ENCODE measurements at places on chromosomes 3 and 15.
A peak's percentile ranks its signal among the peaks of the same experiment; 100 is the strongest.

- DNase-seq, result no peak
Observed at GRCh38 chr3:196634224-196634623, 5.3 kb upstream of the NRROS start.

GRCh38 chr3:124565013-124565412 is 165.2 kb upstream of the UMPS start:
- DNase-seq, result peak; percentile 44

- DNase-seq, result no peak
Observed at GRCh38 chr3:183259621-183260020, 6.6 kb downstream of the B3GNT5 start.

- DNase-seq, result no peak
Observed at GRCh38 chr15:39721893-39722292, 60.7 kb downstream of the FSIP1 start.

DNA sequence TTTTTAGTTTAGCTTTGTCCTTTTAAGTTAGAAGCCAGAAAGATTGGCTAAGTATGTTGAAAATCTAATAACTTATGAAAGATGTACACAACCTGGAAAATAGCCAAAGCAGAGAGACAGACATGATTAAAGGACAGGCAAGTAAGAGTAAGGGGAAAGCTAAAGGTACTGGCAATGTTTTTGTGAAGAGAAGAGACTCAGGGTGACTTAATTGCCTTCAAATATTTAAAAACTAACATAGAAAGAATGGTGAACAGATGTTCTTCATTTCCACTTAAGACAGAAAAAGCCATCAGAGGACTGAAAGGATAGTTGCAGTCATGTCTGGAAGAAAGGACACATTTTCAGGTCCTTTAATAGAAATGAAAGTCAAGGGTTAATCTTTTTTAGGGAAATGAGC is 68.8 kb downstream of the ZNF385D start:
- DNase-seq, result no peak

GRCh38 chr3:146513386-146514051 is 30.9 kb downstream of the PLSCR1 start:
- DNase-seq, result no peak

DNA sequence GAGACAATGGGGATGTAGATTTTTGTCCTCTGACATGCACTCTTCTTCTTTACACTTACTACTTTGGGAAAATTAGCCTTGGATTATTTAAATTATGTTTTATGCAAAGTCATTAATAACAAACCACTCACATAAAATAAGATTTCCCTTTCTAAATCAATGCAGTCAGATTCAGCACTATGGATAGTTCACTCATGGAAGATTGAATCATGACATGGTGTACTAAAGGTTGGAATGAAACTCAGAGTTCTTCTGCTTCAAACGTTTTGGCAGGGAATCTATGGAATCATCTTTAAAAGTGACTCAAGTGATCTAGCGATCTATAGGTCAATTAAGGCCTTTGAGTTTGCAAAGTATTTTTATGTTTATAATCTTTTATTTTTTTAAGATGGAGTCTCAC is 154.3 kb downstream of the KCNMB2 start:
- DNase-seq, result no peak

DNA sequence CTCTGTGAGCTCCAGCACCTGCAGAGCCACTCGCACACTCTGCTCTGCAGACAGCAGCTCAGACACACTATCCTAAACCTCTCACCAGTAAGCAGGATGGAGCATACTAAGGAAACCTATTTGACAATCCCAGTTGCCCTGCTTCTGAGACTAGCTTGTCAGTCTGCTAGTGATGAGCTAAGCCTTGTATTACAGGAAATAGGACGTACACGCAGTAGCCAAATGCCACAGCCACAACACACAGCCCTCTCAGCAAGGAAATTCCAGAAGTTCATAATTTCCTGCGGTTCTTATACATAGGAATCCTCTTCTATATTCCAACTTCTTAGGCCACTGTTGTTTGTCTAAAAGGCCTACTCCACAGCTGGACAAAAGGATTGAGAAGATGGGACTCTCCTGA is 74.5 kb downstream of the MYLK start:
- DNase-seq, result no peak

GRCh38 chr15:72781631-72782030 is 1.9 kb downstream of the ADPGK start:
- DNase-seq, result no peak

GRCh38 chr3:72595376-72595775 is 252.9 kb downstream of the SHQ1 start:
- no peak for DNase-seq

GRCh38 chr15:37764733-37765191 is 169.7 kb upstream of the TMCO5A start:
- DNase-seq, result no peak

- no peak for DNase-seq
Observed at GRCh38 chr3:53191836-53192480, 30.9 kb downstream of the PRKCD start.

DNA sequence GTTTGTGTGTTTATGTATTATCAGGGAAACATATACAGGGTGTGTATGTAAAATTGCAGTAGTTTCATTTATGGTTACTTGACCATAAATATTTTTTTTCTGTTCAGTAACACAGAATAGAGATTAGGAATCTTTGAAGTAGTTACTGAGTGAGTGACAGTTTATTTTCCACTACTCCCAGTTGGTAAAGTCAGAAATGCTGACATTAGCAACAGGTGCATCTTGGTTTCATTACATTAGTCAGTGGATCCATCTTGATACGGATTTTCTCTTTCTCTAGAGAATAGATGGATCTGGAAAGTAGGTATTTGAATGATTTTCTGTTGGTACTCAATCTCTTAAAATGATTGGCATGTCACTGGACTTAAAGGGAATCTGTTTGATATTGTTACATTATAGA is 6.0 kb downstream of the UBE2E2 start:
- no peak for DNase-seq

GRCh38 chr3:134060561-134061385 is 31.0 kb upstream of the SLCO2A1 start:
- no peak for DNase-seq

GRCh38 chr15:30001602-30002001 is 81.2 kb upstream of the GOLGA8J start:
- no peak for DNase-seq

DNA sequence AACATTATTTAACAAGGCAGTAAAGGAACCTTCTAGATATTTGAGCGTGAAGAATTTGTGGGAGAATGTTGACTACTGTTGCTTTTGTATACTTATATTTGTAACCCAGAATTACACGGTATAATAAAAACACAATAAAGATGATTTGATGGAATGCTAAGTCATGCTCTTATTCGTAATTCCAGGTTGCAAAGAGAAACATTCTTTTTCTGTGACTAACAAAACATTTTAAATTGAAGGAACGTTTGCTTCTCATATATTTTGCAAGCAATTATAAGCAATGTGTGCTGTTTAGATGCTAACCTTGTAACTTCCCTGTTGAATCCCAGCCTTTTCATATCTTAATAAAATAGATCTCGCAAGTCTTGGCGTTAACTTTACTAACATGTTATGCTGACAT is 124.4 kb upstream of the CGNL1 start:
- no peak for DNase-seq

- no peak for DNase-seq
Observed at GRCh38 chr3:111803123-111803593, 55.9 kb upstream of the PHLDB2 start.

- DNase-seq, result no peak
Observed at GRCh38 chr15:91214675-91215590, 114.9 kb downstream of the SV2B start.

DNA sequence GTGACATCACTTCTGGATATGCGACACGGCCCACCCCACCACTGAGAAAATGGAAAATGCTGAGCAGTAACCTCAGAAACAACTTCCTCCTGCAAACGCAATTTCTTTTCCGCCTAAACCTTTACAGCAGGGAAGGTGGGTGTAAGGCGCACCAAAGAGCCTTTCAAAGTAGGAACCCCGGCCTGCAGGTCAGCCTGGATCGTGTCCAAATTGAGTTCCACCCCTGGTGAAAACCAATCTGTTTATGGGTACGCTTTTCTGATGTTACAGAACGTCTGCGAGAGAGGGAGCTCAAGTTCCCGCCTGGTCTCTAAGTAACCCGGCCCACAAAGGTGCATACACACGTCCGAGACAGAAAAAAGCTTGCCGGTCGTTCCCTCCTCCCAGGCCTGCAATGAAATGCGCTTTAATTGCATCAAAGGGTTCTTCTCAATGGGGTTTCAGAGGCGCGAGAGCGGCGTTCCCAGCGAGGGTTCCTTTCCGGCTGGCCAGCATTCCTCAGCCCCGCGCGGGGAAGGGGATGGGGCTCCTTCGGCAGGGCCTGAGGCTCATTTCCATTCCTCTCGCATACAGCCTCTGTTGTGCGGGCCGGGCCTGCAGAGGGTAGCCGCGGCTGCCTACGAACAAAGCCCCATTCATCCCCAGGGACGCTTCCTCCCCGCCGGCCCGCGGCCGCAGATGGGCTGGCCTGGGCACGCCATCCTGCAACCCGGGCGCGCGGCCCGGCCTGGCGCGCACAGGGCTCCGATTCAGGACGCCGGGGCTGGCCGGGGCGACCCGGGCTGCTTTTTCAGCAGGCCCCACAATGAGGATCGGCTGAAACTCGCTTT is 138.1 kb downstream of the TMCO5A start:
- DNase-seq, result peak; percentile 25

- DNase-seq, result no peak
Observed at GRCh38 chr3:161822291-161822690, 325.7 kb downstream of the OTOL1 start.

GRCh38 chr15:72825829-72826228 is 42.3 kb upstream of the ADPGK start:
- DNase-seq, result no peak

DNA sequence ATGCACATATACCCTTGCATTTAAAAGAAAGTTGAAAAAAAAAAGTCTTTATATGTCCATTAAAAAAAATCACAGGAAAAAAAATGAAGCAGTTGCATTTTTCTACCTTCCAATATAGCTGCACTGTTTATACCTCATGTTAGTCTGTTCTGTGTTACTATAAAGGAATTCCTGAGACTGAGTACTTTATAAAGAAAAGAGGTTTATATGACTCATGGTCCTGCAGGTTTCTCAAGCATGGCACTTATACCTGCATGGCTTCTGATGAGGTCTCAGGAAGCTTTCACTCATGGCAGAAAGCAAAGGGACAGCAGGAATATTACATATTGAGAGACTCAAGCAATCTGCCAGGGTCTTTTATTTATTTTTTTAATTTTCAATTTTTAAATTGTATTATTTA is 277.2 kb upstream of the BCHE start:
- DNase-seq, result no peak

GRCh38 chr15:85977586-85977985 is 102.1 kb upstream of the AGBL1 start:
- DNase-seq, result no peak

DNA sequence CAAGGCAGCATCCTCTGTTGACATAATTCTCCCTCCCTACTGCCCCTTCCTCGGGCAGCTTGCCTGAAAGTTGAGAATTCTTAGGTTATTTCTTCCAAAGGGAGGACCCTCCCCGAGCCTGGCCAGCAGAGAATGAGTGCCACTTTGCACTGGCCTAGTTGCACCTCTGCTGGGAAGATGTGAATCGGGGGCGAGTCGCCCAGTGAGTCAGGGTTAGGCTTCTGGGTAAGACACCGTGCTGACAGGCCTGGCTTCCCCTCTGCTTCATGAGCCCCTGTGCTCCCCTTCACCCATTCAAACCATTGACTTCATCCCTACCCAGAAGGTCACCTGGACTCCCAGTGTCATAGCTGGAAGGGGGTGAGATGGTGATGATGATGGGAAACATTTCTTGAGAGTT is 82.3 kb downstream of the AAGAB start:
- no peak for DNase-seq

- DNase-seq, result no peak
Observed at GRCh38 chr3:133934073-133934970, 38.6 kb upstream of the RAB6B start.

DNA sequence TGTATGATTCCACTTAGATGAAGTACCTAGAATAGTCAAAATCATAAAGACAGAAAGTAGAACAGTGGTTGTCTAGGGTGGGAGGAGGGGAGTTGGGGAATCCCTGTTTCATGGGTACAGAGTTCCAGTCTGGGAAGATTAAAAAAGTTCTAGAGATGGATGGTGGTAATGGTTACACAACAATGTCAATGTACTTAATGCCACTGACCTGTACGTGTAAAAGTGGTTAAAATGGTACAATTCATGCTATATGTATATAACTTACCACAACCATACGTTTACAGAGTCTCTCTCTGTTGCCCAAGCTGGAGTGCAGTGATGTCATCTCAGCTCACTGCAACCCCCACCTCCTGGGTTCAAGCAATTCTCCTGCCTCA is 6.5 kb downstream of the SFMBT1 start:
- DNase-seq, result no peak

GRCh38 chr3:14307656-14308302 is 94.6 kb upstream of the SLC6A6 start:
- no peak for DNase-seq

- DNase-seq, result no peak
Observed at GRCh38 chr3:59573911-59574310, 524.1 kb upstream of the CFAP20DC start.

- DNase-seq, result no peak
Observed at GRCh38 chr3:143222981-143223380, 103.4 kb downstream of the CHST2 start.

DNA sequence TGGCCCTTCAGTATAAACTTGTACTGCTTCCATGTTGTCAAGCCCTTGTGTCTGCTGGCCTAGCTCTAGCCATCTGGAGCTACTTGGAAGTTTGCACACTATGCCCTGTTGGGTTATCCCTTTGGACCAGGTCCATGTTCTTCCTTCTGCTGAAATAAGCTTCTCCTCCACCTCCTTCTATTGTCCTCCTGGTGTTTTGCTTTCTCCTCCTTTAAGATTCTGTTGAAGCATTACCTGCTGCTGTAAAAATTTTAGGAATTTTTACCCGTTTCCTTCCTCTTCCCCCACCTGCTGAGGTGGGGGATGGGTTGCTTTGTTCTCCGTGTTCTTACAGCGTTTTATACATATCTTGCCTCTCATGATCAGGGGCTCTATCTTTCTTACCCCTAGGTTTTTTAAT is 51.7 kb downstream of the SH3GL3 start:
- no peak for DNase-seq

DNA sequence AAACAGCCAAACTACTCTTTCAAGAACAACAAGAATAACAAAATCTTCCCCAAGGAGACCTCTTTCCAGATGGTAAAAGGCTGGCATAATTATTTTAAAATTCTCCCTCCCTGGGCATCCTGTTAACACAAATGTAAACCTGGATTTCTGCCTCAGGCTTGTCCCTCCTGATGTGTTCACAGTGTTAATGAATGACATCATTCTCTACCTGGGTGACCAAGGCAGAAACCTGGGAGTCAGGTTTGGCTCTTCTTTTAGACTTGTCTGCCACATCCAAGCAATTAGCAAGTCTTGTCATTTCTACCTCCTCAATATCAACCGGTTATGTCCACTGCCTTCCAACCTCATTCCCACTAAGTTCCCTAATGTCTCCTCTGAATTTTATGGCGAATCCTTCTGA is 368.7 kb upstream of the TBL1XR1 start:
- no peak for DNase-seq

- no peak for DNase-seq
Observed at GRCh38 chr15:37638691-37639090, 295.7 kb upstream of the TMCO5A start.

GRCh38 chr15:66251790-66252684 is 1.5 kb downstream of the MEGF11 start:
- DNase-seq, result peak; percentile 24

GRCh38 chr3:52213901-52214300 is 11.5 kb downstream of the TLR9 start:
- DNase-seq, result no peak

All from effector memory CD8-positive, alpha-beta T cell (primary cell).